ENCODE measurements at places on chromosomes 4 and X.

DNA sequence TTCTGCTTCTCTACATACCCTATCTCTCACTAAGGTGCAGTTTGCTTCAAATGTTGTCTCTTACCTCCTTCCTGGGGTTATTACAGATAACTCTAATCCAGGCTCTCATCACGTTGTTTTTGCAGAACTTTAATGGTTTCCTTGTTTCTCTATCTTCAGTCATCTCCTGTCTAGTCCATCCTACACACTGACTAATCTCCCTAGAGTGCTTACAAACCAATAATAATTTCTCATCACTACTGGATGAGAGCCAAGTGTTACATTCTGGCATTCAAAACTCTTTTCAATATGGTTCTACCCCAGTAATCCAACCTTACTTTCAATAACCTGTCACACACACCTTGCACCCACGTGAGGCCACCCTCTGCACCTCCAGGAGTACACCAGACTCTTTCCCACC is 86.1 kb downstream of the SYNPO2 start:
- DNase-seq: no peak

- DNase-seq: no peak
Observed at GRCh38 chr4:113674251-113674650, 87.3 kb downstream of the CAMK2D start.

- no peak for DNase-seq
Observed at GRCh38 chr4:167595898-167596297, 361.6 kb upstream of the SPOCK3 start.

- DNase-seq: no peak
Observed at GRCh38 chr4:85826060-85826678, 351.2 kb downstream of the ARHGAP24 start.

DNA sequence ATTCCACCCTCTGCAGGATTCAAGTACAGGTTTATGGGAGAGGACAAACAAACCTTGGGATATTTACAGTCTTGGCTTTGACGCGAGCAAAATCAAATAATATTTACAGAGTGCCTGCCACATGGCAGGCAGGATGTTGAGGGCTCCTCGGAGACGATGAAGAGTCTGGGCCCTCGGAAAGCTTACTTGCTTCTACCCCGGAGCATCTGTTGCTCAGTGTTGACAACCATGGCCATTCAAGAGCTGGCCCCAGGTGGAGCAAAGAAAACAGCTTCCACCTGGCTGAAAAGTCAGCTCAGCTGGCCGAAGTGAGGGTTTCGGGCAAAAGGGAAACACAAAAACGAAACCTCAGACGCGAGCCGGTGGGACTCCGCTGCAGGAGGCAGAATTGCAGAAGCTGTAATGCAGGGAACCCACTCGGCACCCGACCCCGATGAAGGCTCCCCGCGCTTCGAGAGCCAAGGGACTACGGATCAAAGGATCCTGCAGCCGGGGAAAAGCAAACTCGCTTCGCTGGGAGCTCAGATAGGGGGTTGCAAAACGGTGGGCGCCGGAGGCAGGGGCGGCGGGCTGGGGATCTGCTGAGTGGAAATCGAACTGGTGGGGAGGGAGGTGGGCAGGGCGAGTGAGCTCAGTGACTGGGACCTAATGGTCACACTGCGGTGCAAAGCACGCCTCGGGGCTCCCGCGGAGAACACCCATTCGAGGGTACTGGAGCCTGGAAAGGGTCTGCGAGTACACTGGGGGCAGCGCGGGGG is 805 bp downstream of the ATP8A1 start:
- no peak for DNase-seq

- DNase-seq: peak; percentile 74
Observed at GRCh38 chrX:46575991-46576392, 2.4 kb downstream of the CHST7 start.

DNA sequence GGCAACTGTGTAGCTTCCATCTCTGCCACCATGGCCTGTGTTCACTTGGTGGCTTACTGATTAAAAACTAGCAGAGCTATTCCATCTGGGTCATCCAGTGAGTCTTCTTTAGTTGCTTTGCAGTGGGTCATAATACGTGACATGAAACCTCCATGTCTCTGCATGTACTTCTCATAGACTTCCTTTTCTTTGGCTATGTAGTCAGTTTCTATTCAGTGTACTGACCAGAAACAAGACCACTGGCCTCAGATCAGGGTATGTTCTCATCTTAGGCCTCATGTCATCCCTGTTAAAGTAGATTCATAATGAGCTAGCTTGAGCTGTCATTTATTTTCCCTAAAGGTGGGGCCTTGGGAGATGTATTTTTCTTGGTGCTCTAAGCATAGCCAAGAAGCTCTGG is 195.2 kb downstream of the CCNG2 start:
- DNase-seq: no peak

- no peak for DNase-seq
Observed at GRCh38 chr4:8579526-8580320, 469 bp upstream of the GPR78 start.

DNA sequence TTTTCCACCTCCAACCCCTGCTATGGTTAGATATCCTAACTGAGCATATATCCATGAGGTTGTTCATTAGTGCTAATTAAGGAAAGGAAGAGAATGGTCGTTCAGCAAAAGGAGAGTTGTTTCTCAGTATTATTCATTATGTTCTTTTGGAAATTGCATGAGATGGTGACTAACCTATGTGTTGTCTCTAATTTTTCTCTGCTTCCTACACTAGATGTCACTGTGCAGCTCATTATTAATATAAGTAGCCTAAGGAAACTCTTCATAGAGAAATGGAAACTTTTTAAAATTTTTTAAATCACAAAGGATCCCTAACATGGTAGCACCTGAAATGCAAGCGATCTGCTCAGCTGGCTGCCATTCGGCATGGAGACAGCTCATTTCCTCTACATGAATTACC is 67.7 kb upstream of the FAM9A start:
- no peak for DNase-seq

DNA sequence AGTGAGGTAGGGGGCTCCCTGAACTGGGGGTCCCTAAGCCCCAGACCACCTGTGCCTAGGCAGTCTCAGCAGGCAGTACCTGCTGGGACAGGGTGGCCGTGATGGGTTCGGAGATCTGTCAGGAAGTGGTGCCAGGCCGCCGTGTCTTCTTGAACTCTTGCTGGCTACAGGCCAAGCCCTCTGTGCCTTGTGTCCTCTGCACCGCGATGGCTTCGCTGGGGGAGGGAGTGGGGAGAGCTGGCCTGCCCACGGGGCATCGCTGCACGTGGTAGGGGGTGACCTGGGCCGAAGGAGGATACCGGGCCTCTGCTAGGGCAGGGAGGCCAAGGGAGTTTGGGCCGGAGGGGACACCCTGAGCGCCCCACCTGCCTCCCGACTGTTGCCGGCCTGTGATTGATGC is 96.7 kb upstream of the NKX1-1 start:
- no peak for DNase-seq

DNA sequence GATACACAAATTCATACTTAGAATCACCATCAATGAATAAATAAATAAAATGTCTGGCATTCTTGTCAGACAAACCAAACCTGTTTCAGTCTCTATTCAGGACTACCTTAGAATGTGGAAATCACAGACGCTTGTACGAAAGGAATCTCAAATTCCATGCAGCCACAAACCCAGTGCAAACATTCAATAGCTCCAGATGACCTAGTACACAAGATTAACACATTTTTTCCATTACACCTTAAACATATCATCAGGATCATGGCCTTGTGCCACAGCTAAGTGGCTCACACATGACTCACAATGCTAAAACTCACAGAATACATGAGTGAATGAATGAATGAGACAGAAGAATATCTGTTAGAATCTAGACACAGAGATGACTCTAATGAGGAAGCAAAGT is 134.2 kb downstream of the PWWP3B start:
- DNase-seq: no peak

Data from CMK (cell line).